ENCODE measurements at places on chromosomes 1 and 21.

DNA sequence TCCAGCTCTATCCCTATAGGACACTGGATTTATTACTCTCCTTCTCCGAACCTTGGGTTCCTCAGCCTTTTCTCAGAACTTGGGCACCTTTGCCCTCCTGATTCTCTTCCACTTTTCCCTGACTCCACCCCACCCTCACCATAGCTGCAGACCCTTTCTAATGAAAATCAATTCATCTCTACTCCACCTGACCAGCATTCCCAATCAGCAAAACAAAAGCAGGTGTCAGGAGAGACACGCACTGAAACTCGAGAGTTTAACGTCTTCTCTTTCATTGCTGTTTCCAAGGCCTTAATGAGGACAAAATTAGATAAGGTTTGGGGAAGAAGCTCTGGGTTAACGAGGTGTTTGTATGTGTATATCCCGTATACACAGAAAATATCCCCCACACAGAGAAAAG, 208.8 kb downstream of the PLPP3 start:
- DNase-seq, result no peak

DNA sequence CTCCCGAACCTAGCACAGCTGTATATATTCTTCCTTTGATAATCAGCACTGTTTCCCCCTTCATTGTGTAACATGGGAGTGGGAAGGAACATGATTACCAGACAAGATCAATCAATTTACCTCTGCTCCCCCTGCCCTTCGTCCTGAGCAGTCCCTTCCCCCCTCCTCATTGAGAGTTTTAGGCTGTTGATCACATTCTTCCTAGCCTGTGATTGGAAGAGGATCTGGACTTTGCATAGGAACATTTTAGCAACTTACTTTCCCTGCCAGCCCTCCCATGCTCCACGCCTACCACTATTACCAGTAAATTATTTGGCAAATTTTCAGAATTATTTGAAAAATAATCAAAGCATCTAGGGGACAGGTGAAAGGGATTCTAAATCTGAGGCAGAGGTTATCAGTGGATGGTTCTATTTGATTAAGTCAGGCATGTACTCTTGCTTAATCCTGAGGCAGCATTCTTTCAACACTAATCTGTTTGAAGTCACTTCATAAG, 62.7 kb upstream of the ABCD3 start:
- no peak for DNase-seq

DNA sequence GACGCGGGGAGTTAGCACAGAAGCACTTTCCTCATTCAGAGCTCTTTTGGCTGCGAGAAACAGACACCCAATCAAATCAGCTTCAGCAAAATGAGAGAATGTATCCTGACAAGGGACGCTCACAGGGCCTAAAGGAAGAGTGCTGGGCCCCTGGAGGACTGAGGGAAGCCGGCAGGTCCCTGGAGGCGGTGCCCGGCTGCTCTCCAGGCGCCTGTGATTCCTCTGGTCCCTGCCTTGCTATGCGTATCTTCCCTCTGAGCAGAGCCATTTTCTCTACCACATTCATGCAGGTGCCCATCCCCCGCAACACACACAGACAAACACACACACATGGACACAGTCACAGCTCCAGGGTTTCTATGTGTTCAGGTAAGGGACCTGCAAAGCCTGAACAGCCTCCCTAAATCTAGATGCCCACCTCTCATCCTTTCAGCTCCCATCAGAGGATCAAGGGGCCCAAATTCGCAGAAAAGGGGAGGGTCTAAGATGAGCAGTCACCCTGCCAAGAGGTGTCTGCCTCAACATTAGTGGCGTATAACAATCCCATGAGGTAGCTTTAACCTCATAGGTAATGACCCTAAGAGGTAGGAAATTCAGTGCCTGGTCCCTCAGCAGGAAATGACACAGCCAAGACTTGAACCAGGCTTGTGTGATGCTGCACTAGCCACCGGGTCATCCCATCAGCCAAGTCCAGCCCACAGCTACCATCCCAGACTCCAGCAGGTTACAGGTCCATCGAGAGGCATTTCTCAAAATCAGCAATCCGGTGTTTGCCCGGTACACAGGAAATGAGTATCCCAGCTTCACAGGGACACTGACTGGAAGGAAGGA, 29.0 kb downstream of the PTAFR start:
- DNase-seq, result no peak

DNA sequence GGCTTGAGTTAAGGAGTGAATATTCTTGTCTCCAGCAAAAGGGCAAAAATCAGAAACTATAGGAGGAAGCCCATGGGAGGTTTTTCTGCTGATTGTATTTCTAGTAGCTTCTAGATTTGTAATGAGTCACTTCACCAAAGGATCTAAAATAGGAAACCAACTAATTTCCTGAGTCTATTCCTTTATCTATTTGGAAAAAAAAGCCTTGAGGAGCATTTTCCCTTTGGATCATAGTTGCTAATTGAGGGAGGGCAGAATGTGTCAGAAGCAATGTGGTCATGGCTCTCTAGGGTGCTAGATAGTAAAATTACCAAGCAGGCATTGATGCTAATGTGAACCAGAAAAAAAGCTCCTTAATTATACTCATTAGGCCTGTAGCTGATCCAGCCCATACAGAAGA, at the start of gene OR10R2:
Gene OR10R2 (plus strand): TSS at position 301 of the 400 bp plus-strand sequence. CDS start 106 bp downstream, outside the sequence.
- DNase-seq, result no peak

GRCh38 chr1:244887281-244887680, 22.9 kb upstream of the HNRNPU start:
- DNase-seq, result no peak

DNA sequence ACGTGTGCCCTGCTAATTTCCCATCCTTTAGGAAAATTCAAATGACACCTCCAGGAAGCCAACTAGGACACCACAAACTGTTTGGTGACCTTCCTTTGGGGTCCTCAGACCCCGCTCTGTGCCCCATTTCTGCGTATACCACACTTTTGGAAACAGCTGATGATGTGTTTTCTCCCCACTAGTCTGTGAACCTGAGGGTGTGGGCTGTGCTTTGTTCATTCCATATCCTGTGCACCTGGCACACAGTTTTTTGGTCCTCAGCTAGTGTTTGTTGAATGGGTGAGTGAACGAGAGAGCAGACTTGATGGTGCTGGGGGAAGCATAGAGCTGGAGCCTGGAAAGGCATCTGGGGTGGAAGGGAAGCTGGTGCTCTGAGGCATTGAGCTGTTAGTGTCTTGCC, 48.6 kb downstream of the RPS6KA1 start:
- DNase-seq, result no peak

- no peak for DNase-seq
These were observed 48.1 kb upstream of the NRIP1 start for GRCh38 chr21:15112858-15113257.

- DNase-seq, result peak; percentile 64
These were observed at the start of gene NFIA for GRCh38 chr1:61082311-61083012. TSS of gene NFIA (plus strand) at chr1:61082561.

GRCh38 chr1:201155354-201155753, 1.1 kb upstream of the TMEM9 start:
- no peak for DNase-seq

DNA sequence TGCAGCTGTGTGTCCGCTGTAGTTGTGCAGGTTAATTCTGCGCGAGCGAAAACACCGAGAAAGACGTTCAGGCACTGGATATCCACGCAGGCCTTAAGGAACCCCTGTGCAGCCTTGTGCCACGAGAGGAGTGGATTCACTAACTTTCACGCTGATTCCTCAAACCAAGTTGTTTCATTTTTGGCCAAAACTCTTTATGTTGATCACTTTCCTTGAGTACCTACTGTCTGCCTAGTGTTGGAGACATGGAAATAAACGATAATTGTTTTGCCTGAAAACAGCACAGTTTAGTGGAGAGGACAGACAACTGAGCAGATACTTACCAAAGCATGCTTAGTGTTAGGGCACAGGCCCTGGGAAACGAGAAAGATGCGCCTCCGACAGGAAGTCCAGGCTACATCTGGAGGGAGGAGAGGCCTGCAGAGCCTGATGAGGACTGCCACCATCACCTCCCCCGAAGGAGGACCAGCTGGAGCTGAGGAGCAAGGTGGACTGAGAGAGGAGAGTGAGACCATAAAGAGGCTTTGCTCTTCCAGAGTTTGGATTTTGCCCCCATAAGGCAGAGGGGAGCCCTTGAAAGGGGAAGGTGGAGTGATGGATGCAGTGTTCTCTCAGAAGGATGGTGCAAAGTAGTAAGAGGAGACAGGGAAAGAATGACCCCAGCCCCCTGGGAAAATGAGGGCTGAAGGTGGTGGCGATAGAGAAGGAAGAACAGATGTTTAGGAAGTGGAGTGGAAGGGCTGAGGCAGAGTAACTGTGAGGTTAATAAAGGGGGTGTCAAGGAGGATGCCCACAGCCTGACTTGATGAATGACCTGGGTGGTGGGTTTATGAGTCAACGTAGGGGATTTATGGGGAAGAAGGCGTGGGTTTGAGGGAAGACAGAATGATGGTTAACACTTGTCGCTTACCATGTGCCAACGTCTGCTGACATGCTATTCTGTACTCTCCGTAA, 956 bp upstream of the SCAF4 start:
- DNase-seq, result no peak

GRCh38 chr1:6961905-6962477, 176.7 kb downstream of the CAMTA1 start:
- DNase-seq, result no peak

Data from GM03348 (cell line).